ENCODE measurements at places on chromosomes 3 and 15. TPM values are rescaled to one million over a fixed set of nuclear protein-coding genes. Genes with fewer than 3 reads are reported as not detected.

GRCh38 chr15:101694261-101694660 is 30.0 kb downstream of the TARS3 start:
- DNase-seq = no peak

Gene REC114
- total RNA-seq = not detected

GRCh38 chr3:135145581-135145980 is 350.5 kb downstream of the EPHB1 start:
- DNase-seq = no peak

DNA sequence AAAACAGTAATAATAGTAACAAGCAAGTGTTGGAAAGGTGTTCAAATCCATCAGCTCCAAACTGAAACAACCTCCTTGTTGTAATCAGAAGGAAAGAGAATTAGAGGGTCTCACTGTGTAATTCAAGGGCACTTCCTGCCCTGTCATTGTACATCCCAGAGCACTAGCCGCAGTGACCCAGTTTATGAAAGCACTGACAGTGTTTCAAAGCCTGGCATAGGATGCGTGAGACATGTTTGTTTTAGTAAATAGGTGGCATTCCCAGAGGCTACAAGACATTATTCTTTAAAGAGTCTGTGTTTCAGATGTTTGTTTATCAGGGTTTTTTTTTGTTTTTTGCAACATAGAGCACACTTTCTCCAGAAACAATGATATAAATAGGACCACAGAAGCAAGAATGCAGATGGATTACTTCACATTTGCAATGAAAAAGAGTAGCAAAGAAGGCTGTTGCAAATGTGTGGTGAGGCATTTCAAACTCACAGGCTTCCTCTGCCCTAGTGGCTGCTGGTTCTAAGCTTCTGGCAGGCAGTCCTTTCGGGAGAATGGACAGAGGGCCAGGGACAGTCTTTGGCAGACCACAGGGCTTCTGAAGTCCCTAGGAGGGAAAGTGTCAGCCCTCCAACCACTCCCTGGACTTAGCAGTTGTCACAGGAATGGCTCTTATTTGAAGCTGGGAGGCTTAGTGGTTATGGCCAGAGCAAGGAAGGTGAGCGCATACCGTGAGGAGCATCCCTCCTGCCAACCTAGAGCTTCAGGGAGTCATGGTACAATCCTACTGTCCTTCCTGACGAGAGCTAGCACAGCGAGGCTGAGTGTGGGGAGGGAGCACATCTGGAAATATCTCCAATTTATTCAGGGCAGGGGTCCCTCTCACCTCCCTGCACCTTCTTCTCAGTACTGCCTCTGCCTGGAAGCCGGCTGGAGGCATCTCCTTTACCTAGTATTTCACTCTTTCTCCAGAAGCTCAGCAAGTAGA is 31.4 kb upstream of the TIPARP start:
- no peak for DNase-seq

GRCh38 chr3:183688874-183689273 is 8.7 kb upstream of the YEATS2 start:
- no peak for DNase-seq

DNA sequence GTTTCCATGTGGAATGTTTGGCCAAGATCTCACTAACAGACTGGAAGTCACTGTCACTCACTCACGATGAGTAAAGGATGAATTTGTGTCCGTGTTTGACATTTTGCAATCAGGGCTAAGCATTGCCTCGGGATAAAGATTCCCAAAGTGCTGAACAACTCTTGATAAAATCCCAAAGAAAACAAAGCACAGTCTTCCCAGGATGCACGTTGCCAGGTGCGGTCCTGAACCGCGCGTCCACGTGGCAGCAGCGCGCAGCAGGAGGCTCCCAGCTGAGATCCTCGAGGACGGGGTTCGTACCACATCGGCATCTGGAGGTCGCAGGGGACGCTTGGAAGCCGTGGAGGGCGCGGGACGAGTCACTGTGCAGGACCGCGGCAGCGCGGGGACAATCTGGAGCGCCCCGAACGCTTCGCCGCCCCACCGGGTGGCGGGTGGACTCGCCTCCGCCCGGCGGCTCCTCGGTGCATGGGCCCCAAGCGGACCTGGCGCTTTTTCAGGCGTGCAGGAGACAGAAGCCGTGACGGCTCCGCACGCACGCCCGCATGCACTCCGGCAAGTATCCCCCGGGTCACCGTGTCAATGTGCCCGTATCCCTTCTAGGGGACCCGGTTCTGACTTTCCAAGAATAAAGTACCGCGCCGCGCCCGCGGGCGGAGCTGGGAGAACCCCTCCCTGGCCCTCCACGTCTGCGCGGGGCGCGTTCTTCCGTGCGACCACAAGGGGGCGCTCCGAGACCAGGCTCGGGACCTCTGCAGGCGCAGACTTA is 17.7 kb downstream of the CPN2 start:
- peak; percentile 88 for DNase-seq

All from activated naive CD8-positive, alpha-beta T cell treated with anti-CD3 and anti-CD28 coated beads for 36 hours (primary cell).